NCI-H2107 (cell line): ENCODE measurements at places on chromosomes 5 and 9.

GRCh38 chr5:35618304-35618636 lies 607 bp downstream of the SPEF2 start:
- no peak for DNase-seq

GRCh38 chr5:77845324-77845646 lies 69.1 kb upstream of the TBCA start:
- DNase-seq = no peak

DNA sequence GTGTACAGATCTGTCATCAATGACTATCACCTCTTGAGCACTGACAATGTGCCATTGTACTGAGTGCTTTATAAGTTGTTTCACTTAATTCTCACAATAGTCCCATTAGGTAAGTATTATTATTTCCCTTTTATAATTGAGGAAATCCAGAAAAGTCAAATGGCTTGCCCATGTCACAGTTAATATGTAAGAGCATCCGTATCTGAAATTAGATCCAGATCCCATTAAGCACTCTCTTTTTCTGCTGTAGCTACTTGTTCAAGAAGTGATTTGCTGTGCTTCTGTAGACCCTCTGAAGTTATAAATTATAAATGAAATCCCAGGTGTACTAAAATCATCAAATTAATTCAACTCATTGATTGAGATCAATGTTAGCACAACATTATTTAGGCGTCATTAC lies 94.7 kb downstream of the INIP start:
- DNase-seq = no peak

DNA sequence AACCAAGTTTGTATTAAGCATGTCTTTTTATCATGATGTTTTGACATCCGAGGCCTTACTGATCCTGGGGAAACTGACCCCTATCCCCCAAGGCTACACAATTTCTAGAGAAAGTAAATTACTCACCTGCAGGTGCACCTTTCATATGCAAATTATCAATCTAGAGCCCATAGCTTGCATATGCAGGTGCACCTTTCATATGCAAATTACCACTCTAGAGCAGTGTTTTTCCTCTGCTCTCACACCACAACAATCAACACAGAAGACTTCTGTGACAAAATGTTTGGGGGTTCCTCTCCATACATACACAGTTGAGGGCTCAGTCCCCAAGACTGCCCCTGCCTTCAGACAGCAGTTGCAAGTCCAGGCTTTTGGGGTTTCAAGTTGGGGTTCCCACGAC lies 203.7 kb upstream of the RORB start:
- DNase-seq = no peak

DNA sequence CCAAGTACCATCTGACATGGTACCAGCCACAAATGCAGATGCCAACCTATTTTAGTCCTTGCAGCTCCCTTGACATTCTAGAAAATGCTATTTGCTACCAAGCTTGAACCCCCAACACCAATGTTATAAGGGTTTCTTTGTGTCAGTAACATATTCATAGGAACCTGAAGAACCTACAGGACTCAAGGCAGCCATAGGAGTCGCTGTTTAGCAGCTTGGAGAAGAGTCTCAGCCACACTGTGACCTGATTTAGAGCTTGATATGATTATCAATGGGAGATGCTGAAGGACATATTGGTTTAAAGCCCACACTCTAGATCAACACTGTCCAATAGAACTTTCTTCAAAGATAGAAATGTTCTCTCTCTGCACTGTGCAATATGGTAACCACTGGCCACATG lies 6.4 kb upstream of the ZFR start:
- no peak for DNase-seq

- DNase-seq = no peak
Observed at GRCh38 chr5:31966936-31967335, 207.2 kb downstream of the GOLPH3 start.

DNA sequence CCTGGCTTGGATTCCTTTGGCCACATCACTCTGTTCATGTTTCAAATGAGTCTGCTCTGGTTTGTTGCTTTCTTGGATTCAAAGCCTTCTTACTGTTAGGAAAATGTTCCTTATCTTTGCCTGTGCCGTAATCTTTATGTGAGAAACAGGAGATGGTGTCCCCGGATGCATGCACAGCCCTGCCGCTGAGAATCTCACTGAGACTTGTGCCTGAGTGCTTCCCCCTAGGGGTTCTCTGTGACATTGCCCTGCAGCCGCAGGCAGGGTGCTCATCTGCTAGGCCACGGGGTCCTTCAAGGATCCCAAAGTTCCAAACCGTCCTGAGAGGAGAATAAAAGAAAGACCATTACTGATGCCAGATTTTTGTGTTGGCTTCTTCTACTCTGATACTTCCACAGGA lies 81.4 kb upstream of the ANKRD55 start:
- no peak for DNase-seq

DNA sequence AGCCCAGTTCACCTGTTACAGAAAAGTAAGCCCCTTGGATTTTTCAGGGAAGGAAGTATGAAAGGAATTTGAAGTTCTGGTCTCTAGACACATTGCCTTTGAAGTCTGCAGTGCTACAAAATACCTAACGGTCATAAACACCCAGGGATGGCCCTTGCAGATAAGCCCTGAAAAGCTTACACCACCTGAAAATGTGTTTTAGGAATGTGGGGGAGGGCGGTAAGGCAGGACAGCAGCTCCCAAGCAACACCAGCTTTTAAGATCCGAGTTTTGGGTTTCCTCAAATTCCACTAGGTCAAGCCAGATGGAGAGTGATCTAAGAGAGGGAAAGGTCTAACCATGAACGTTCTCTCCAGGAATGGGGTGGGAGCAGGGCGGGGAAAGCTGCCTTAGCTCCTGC lies 114.1 kb upstream of the PANK3 start:
- DNase-seq = no peak

DNA sequence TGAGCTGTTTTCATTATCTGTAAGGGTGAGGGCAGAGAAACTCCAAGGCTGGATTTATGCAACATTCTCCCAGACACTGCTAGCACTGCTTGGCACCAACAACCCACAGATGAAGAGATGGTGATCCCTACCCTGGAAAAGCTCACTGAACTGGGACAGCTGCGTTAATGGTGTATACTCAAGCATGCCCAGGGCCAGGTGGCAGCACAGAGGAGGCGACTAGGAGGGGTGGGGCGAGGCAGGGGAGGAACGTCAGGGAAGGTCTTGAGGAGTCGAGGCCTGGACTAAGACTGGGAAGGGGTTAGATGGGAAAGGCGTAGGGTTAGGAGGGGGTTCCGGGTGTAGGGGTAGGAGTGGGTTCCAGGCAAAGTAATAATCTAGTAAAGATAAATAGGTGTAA lies 73.1 kb upstream of the TBC1D9B start:
- DNase-seq = no peak

- no peak for DNase-seq
Observed at GRCh38 chr9:86503314-86503713, 149.1 kb upstream of the TUT7 start.

- no peak for DNase-seq
Observed at GRCh38 chr5:64944868-64945267, 176.1 kb downstream of the CWC27 start.

DNA sequence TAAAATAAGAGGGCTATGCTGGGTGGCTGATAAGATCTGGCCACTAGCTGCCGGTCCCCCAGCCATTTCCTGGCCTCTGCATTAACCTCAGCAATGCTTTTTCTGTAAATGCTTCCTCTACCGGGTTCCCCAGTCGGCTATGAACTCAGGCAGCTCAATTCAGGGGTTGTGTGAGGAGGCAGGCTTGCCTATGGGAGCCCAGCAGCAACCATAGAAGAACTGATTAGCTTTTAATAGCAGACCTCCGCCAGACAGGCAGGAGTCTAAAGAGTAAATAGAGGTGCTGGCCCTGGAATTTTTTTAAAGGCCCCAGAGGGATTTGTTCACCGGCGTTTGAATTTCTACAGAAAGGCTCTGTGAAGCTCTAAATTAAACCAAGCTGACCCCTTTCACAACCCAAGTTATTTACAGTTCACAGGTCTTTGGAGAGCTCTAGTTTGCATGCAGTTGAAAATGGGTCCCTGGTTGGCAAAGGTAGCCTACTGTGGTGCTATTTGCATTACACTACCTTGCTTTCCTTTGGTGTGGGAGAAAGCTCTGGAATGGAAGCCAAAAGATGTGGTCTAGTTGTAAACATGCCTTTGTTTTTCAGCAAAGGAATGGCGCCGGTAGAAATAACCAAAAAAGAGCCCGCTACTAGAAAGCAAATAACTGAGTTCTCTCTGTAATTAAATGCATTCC lies 289.7 kb upstream of the SEMA6A start:
- DNase-seq = no peak

GRCh38 chr5:137488516-137488915 lies 10.6 kb downstream of the SPOCK1 start:
- no peak for DNase-seq
